ENCODE measurements at places on chromosomes 5 and 9.

DNA sequence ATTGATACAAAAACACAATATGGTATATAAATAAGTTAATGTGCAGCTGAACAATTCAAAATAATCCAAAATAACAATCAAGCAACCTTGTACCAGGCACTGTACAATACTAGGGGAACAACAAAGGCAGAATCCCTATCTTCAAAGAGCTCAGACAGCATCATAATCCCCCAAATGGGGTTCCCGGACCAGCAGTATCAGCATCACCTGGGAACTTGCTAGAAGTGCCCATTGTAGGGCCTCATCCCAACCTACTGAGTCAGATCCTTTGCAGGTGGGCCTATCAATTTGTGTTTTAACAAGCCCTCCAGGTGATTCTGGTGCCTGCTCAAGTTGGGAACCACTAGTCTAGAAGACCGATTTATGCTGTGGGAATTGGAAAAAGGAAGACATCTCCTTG is 27.1 kb downstream of the SLIT3 start:
- no peak for DNase-seq

DNA sequence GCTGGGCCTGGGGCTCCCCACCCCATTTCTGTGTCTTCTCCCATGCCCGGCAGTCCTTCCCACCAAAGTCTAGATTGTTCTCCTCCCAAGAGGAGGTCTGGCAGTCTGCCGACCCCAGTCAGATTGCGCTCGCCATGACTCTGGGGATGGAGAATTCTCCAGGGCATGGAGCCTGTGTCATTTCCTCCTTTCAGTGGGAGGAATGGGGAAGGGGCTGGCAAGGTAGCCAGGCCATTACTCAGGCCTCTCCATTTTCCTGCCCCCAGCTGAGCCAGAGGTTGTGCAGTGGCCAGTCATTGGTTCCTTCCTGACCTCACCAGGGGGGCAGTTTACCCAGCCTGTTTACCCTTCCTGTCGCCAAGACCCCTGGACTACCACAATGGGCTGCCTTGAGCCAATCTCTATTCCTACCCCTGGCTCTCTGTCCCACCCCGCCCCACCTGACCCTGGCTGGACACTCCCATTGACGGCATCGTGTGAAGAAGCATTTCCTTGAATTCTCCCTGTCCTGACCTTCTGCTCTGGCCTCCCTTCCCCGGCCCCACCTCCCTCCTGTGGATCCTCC is 628 bp downstream of the SYNPO start:
- DNase-seq: no peak

DNA sequence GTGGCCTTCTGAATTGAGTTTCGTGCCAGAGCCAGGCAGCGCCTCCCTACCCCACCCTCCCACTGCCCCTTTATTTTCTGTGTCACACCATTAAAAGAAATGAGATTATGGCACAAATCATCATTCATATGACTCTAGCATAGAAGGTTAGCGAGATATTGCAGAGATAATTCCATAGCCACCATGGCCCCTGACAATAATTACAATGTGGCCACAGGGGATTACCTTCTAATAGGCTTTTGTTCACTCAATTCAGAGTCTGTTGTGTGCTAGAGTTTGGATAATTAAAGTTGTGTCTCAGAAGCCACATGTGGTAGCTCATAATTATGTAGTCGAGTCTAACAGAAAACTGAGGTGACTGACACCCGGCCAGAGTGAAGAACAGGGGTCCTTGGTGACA is 428.1 kb downstream of the ARHGEF28 start:
- DNase-seq: no peak

- DNase-seq: no peak
These were observed 3.6 kb upstream of the B4GALT1 start for GRCh38 chr9:33170464-33171415.

- no peak for DNase-seq
These were observed 93.3 kb downstream of the STX17 start for GRCh38 chr9:99999797-100000196.

DNA sequence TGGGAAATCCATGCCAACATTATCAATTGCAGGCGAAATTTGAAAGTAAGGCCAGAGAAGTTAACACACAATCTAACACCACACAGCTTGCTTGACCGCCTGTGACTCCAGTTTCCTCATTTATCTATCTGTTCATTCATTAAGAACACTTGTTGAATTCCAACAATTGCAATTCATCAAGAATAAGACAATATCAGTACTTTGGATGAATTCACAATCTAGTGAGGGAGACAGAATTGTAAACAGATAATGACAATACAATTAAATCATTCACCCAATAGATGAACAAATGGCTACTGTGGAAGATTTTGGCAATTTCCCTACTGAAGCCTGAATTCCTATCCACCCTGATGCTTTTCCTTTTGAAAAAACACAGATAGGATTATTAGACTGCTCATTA is 181.6 kb downstream of the TRIM36 start:
- no peak for DNase-seq

- DNase-seq: no peak
These were observed 345.0 kb downstream of the CWC27 start for GRCh38 chr5:65113771-65114170.

GRCh38 chr5:139402561-139403158 is 1.2 kb downstream of the SPATA24 start:
- no peak for DNase-seq

- DNase-seq: no peak
These were observed 490.7 kb downstream of the CDH18 start for GRCh38 chr5:19497229-19497815.
